ENCODE measurements at places on chromosomes 12 and 14.

- no peak for DNase-seq
These were observed 20.4 kb upstream of the MAP1LC3B2 start for GRCh38 chr12:116538682-116539305.

- DNase-seq, result no peak
These were observed 209.2 kb downstream of the C12orf75 start for GRCh38 chr12:105539735-105540134.

- no peak for DNase-seq
These were observed 139.0 kb downstream of the SMOC1 start for GRCh38 chr14:70018230-70018629.

DNA sequence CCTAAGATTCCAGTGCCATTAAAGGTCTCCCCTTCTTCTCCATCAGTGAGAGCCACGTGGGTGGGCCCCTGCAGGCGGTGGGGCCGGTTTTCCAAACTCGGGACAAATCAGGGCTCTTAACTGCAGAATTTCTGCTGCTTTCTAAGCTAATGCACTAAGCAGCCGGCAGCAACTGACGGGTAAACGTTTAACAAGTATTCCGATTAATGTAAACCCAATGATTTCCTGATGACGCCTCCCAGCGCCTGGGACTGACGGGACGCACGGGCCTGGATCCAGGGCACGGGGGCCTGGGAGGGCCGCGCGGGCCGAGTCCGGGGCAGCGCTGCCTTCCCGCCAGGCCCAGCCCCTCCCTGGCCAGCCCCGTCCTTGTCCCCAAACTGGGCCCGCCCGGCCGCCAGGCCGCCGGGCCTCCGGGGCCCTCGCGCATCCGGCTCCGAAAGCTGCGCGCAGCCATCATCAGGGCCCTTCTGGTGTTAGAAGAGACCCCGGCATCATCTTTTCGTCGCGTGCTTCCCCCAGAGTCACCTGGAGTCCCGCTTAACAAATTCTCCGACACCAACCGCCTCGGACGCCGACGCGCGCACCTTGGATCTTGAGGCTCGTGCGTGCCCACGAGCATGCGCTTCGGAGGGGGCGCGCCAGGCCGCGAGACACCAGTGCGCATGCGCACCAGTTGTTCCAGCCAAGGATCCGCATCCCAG, at the start of gene MLH3:
Gene MLH3, minus strand, starts transcription at position 616 of the 704 bp plus-strand sequence. CDS start 1,812 bp downstream, outside the sequence.
- no peak for DNase-seq

DNA sequence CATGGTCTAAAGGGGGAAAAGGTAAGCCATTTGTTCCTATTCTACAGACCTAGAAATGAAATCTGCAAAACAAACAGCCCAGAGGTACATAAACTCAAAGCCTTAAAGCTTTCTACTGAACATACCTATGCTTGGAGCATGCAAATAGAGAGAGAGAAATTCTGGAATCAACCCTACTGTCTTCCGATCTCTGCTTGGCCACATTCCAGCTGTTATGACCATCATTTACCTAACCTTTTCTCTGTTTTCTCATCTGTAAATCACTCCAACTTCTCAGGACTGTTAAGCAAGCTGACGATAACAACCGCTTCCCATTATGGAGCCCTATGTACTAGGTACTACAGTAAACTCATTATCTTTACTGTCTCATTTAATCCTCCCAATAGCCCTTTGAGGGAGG, 126.3 kb downstream of the CCDC60 start:
- no peak for DNase-seq

DNA sequence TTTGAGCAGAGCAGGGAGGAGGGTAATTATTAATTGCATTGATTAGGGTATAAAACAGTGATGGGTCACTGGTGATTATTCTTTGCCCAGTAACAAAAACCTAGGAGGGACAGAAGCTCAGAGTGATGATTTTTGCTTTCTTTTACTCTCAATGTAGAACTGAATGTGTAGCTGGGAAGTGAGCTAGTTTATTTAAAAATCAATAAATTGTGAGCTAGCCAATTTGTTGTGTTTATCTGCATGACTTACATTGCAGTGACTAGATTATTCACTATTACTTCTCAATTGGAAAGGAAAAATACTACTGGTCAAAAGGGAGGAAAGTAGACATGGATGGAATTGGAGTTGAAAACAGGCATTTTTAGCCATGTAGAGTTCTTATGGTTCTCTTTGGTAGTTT, 107.1 kb downstream of the PLXNC1 start:
- DNase-seq, result no peak

DNA sequence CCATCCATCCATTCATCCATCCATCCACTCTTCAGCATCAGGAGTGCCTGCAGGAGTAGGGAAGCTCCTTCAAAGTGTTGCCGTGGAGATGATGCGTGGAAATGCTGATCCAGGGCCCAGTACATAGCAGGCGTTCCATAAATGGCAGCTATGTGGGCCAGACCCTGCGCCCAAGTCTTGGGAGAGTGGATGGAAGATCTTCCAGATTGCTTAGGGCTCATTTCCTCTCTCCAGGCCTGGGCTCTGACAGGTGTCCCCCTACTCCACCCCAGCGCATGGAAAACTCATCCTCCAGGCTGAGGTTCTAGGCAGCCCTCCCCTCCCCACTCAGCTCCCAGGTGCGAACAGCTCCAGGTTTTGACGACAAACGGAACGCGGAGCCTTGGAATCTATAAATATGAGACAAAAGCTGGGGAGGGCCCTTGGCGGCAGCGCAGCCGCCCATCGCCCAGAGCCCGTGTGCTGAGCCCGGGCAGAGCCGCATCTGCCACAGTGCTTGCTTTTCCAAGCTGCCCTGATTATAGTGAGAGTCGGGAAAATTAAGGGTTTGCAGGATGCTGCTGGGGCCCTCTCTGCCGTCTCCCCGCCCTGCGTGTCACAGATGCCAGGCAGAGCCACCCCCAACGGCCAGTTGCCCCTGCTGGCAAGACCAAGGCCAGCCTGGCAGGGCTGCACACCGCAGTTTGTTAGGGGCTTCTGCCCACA, 1.6 kb downstream of the BEGAIN start:
- no peak for DNase-seq

GRCh38 chr12:54051026-54051842, 2.4 kb upstream of the HOXC4 start:
- DNase-seq, result no peak

GRCh38 chr12:90280564-90281058, 572.0 kb upstream of the ATP2B1 start:
- no peak for DNase-seq

DNA sequence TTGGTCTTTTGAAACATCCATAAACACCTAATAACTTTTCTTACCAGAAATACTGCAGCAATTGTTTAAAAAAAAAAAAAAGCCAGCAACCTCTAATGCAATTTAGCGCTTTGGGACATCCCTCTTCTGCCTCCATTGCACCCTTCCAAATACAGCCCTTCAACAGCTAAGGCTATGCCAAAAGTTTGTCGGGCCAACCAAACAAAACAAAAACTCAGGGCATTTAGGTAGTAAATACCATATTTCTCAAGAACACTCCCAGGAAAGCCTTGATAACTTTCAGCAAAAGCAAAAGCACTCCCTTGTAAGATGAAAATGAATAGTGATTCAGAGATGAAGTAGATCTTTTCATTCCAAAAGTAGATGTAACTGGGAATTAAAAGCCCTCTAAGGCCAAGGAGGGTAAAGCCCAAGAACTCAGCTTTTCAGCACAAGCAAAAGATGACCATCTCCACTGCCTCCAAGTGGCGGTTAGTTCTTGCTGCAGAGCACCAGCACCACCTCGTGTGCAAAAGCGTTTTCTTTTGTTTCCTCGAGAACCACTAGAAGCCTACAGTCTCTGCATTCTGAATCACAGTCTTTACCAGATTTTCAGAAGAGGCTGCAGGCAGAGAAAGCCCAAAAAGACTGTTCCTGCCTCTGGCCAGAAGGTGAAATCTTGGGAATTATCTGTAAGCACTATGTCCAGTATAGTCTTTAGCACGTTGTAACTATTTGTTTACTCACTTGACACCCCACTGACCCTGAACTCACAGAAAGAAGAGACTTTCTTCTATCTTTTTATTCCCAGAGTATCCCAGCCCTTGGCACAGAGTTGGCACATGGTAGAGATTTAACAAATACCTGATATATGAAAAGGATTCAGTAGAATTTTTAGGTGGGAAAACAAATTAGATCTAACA, 53.1 kb downstream of the SIX6 start:
- no peak for DNase-seq
